Activated CD8-positive, alpha-beta memory T cell treated with anti-CD3 and anti-CD28 coated beads, Interleukin-2, amount 50 U/mL, for 4 hours (primary cell): ENCODE measurements at places on chromosomes 1 and 21.

GRCh38 chr1:67250051-67250653, 57.5 kb upstream of the IL12RB2 start:
- no peak for DNase-seq

- DNase-seq: no peak
Observed at GRCh38 chr21:45570826-45571601, 28.8 kb upstream of the SLC19A1 start.

DNA sequence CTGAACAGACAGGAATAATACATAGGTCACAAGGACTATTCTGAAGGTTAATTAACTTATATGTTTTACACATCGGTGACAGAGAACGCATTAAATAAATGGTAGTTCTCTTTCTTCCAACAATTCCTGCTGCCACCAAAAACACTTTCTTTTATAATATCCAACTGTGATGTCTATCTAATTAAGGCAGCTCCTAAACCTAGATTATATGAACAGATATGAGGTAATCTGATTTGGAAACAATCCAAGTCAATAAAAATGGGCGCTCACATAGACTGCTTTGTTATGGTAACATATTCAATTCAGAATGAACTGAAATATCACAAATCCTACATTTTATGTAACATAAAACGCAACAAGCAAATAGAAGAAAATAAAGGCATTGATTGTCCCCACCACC, 16.0 kb downstream of the CYYR1 start:
- no peak for DNase-seq

- DNase-seq: no peak
Observed at GRCh38 chr1:212271234-212271633, 14.0 kb upstream of the PPP2R5A start.

GRCh38 chr1:94678202-94678848, 136.8 kb upstream of the F3 start:
- no peak for DNase-seq

DNA sequence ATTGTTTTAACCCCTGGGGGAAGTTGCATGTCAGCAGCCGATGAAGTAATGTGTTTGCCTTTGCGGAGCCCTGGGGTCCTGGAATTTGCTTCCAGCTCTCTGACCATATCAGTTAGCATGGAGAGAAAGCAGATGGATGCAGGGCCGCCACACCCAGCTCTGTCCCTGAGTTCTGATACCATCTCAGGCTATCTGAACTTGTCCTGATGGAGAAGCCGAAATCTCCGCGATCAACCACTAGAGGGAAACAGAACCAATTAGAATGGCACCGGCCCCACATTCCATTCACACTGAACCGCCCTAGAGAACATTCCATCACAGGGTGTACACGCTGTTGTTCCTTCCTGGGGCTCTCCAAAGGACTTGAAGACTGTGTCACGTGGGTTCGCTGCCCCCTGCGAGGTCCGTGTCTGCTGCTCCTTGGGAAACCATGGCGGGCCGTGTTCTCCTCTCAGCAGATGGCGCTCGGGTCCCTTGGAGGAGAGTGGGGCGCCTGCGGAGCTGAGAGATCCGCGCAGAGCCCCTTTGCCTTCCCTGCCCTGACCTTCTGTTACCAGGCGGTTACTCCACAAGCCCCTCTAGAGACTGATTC, 75.4 kb downstream of the ABCA4 start:
- DNase-seq: peak; percentile 19

DNA sequence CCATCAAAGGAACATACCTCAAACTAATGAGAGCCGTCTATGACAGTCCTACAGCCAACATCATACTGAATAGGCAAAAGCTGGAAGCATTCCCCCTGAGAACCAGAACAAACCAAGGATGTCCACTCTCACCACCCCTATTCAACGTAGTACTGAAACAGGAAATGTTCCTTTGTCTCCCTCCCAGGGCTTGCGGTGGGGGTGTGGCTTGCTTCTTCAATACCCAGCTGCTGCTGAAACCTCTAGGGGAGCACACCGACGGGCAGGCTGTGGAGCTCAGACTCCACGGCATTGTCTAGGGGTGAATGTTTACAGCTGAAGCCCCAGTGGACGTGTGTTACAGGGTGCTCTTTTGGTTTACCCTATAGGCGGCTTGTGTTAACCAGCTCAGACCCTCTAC, 30.5 kb upstream of the B3GALT2 start:
- DNase-seq: no peak

DNA sequence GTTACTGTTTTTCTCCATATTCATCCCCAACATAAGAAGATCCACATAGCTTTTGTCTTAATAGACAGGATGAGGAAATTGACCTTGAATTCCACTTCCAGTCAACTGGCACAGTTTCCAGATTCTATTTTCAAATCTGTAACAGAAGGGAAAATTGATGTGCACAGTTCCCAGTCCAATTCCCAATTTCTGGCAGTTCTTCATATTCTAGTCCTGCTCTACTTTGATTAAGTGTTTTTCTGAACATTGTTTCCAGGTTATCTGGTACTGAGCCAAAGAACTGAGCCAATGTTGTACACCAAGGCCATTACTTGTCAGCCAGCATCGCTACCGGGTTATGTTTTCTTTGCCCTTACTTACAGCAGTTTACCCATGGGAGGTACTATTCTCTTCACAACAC, 1755.4 kb downstream of the PLA2G4A start:
- no peak for DNase-seq

GRCh38 chr1:67759066-67759465, 74.1 kb downstream of the GADD45A start:
- no peak for DNase-seq

DNA sequence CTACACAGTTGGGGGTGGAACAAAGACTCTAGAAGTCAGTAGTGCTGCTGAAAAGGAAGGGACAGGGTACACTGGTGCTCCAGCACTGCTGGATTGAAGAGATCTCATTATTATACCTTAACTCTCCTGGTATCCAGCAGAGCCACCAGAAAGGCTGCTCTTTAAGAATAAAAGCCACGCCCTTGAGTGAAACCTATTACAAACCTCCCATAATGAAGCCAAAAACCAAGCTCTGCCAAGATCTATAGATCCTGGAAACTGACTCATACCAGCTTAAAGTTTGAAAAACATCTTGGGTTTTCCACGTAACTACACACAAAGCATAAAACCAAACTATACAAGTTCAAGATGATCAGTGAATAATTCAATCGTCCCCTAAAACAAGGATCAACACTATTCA, 38.0 kb downstream of the ADSS2 start:
- DNase-seq: no peak

DNA sequence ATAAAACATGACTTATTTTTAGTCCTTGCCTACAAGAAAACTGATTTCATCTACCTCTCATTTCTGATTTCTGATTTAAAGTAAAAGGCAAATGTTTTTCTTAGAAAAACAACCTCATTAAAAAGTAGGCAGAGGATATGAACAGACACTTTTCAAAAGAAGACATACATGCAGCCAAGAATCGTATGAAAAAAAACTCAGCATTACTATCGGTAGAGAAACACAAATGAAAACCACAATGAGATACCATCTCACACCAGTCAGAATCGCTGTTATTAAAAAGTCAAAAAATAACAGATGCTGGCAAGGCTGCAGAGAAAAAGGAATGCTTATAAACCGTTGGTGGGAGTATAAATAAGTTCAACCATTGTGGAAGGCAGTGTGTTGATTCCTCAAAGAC, 16.2 kb downstream of the ODR4 start:
- no peak for DNase-seq

DNA sequence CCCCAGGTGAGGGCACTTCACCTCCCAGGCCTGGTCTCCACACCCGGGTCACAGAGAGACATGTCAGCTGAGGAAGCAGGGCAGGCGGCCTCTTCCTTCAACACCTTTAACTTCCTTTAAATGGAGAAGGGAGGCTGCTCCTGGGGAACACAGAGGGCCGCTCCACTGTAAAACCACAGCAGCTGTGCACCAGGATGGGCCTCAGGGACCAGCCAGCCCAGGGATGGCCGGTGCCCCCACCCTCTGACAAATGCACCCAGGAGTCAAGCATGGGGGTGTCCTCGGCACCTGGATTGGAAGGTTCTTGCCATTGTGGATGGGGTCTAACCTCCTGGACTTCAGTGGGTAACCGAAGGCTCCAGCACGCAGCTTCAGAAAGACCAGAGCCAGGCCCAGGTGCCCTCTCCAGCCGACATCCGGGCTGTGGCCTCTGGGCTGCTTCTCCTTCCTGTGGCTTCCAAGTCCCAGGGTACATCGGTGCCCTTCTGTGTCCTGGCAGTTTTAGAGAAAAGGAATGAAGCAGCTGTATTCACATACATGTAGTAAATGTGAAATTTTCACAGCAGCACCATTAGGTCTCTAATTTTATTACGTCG, 121.7 kb upstream of the COL6A1 start:
- DNase-seq: no peak

DNA sequence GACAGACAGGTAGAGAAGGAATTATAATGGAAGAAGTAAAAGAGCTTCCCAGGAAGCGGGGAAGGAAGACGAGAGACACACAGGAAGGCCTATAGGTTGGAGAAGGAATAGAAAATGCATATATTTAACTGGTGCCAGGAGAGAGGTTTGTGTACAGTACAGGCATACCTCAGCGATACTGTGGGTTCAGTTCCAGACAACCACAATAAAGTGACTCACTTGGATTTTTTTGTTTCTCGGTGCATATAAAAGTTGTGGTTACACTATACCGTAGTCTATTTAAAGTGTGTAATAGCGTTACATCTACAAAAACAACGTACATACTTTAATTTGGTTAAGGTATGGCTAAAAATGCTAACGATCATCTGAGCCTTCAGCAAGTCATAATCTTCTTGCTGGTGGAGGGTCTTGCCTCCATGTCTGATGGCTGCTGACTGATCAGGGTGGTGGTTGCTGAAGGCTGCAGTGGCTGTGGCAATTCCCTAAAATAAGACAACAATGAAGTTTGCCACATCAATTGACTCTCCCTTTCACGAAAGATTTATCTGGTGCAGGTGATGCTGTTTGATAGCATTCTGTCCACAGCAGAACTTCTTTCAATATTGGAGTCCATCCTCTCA, 16.0 kb downstream of the YARS1 start:
- DNase-seq: no peak

DNA sequence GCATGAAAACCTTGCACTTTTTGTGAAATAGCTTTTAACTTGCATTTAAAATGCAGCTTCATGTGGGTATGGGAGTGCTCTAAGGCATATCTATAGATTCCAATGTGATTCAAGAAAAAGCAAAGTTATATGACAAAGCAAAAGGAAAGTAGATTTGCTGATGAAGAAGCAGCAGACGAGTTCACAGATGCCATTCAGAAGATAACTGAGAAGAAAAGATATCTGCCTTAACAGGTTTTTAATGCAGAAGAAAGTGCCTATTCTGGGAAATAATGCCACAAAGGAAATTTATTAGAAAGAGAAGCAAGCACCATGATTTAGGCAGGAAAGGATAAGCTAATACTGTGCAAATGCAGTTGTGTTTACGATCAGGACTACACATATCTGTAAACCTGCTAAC, 68.1 kb downstream of the PHTF1 start:
- DNase-seq: no peak

DNA sequence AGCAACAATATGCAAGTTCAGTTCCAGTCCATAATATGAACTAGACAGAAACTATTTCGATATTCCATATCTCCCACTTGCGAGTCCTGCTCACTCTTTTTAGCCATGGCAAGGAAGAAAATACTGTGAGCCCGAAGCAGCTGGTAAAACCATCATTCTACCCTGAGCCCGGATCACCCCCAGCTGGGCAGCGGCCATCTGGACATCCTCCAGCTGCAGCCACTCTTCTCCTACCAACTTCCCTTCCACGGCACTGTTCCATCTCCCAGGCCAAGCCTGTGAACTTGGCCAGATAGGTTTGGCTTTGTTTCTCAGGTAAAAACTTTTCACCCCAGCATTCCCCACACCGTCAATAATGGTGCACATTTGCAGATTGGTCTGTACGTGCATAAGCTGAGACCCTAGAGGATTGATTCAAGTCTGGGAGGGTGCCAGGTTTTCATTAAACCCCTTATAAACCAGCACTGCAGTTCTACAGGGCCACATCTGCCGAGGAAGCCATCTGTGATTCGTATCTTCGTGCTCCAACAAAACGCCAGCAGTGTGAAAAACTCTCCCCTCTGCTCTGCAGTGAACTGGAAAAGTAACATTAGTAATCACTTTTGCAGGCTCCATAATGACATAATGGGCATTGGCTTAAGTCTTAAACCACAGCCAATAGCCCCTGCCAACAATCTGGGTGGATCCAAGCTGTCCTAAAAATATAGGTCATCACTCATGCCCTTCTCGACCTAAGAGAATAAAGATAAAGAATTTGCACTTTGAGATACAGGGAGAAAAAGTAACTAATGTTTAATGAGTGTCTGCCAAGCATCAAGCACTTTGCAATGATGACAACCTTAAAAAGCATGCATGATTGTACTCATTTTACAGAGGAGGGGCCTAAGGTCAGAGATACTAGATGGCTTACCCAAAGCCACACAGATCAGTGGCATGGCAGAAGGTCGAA, 205.1 kb downstream of the PLPP3 start:
- DNase-seq: no peak

DNA sequence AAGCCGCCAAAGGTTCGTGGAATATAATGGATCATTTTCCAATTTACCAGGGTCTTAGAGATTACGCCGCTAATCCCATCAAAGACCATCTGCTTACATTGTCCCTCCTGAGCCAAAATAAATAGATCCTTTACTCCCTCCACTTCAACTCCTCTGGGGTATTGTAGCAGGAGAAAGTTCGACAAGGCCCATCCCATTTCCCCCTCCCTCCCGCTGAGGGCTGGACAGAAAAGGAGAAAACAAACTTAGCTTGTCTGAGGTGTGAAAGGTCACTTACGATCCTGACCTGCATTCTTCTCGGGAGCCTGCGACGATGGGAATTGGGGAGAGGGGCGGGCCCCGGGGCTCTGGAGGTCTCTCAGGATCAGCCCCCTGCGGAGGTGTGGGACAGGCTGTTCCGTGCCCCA, 60.8 kb downstream of the MEF2D start:
- DNase-seq: no peak

GRCh38 chr1:194159941-194160340, 973.5 kb upstream of the B3GALT2 start:
- no peak for DNase-seq

GRCh38 chr1:59012378-59012777, 228.5 kb upstream of the JUN start:
- no peak for DNase-seq
